ENCODE measurements at places on chromosomes 7 and 10. TPM values are rescaled to one million over a fixed set of nuclear protein-coding genes. Genes with fewer than 3 reads are reported as not detected.

GRCh38 chr10:116891208-116891607, 41.9 kb downstream of the ENO4 start:
- no peak for DNase-seq

- no peak for DNase-seq
Observed at GRCh38 chr7:151420144-151420543, 10.3 kb upstream of the WDR86 start.

- no peak for DNase-seq
Observed at GRCh38 chr10:75828413-75828812, 397.0 kb downstream of the LRMDA start.

GRCh38 chr7:22932896-22933295, 81.0 kb downstream of the HYCC1 start:
- no peak for DNase-seq

DNA sequence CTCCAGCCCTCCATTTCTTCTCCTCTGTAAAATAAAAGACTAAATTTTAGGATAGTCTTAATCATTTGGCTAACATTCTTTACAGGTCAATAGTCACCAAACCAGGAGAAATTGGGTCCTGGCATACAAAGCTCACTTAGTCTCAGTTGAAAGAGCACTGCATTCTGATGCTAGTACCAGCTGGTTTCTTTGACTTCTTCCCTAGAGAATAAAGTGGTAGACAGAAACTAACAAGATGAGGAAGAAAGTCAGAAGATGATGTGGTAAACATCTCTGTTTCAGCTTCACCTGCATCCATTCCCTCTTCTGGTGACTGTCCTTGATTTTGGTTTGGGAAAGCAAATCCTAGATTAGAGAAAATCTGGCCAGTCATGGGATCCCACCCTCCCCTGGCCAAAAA, 37.2 kb downstream of the NKX2-3 start:
- DNase-seq, result no peak

DNA sequence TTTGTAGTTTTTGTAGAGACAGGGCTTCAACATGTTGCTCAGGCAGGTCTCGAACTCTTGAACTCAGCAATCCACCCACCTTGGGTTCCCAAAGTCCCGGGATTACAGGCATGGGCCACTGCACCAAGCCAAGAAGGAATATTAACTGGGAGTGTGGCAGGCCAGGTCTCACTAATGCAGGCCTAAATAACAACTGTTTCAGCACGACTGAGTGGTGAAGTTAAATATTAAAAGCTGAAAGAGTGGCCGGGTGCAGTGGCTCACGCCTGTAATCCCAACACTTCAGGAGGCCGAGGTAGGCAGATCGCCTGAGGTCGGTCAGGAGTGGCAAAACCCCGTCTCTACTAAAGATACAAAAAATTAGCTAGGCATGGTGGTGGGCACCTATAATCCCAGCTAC, 21.1 kb downstream of the CHUK start:
- DNase-seq, result no peak

- DNase-seq, result peak; percentile 76
Observed at GRCh38 chr10:78712147-78712546, 356.6 kb upstream of the ZMIZ1 start.

DNA sequence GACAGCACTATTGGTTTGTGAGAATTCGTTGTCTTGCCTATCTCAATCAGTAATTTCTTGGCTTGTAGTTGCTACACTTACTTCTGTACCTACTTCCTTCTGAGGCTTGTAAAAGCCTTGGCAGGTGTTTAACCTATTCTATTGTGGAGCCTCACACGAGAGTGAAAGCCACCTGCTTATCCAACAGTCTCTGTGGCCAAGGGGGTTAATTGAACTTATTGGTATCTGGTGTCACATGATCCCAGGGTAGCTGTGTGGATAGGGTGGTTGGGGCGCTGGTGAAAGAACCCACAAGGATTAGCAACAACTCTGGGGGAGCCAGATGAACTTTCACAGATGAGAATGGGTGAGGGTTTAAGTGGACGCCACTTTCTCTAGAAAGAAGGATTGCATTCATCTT, 13.9 kb upstream of the ATP6V0E2 start:
- no peak for DNase-seq

DNA sequence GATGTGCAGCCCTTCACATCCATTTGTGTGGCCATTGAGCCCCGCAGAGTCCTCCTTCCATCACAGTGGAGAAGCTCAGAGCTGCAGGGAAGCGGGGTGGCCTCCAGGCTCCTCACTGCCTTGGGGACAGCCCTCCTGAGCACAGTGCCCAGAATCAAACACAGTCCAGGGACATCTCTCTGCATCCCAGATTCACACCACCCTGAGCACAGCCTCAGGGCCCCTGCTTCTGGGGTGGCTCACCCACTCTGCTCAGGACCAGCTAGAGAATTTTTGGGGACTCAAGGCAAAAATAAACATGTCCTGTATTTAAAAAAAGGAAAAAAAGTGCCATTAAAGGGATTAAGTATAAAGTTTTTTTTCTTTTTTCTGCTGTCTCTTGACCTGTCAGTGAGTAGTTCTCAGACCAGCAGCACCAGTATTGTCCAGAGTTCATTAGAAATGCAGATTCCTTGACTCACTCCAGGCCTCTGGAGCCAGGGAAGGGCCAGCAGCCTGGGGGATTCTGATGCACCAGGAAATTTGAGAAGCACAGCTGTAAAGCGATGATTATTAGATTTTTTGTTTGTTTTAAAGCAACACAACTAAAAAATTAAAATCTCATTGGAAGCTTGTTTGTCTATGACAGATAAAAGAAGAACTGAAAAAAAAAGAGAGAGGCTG, 61.6 kb downstream of the ARHGAP22 start:
- DNase-seq, result peak; percentile 46

DNA sequence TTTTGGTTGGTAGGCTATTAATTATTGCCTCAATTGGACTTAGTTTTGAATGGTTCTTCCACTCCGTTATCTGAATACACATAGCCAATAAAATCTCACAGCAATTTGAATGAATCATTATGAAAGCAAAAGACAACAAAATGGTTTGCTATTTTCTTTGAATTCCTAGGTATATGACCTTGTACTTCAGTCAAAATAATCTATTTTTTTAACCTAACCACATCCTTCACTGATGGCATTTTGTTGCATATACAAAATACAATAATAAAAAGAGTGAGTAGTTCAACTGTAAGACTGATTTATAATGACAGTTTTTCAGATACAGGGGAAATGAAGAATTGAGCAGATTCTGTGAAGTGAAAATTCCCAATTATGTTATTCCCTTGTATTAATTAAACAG, 433.1 kb downstream of the HTR7 start:
- no peak for DNase-seq

DNA sequence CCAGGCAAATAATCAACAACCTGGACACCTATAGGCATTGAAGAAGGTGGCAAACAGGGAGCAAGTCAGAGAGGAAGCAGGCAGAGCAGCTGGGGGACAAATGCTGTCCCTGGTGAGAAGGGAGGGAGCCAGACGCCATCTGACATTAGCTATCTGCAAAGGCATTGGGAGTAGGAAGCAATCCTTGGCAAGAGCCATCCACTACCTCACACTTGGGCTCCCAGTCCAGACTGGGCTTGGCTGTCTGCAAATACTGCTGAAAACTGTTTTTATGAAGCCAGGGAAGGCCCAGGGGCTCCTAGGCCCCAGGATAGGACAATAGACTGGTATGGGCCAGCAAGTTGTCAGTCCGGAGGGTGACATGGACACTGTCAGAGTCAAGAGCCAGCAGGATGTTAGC, 132.5 kb downstream of the SORBS1 start:
- DNase-seq, result no peak

DNA sequence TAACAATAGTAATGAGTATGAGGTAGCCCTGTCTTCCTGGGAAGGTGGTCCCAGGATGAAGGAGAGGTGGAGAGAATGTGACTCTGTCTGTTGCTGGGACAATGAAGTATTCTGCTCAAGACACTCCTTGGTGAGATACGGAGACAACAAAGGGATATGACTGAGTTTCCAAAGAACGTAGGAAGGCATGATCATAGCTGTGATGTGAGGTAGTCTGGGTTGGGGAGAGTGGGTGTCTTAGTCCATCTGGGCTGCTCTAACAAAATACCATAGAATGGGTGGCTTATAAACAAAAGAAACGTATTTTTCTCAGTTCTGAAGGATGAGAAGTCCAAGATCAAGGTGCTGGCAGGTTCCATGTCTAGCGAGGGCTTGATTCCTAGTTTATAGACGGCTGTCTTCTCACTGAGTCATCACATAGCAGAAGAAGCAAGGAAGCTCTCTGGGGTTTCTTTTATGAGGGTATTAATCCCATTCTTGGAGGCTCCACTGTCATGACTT, 84.9 kb upstream of the RHOBTB1 start:
- DNase-seq, result no peak

DNA sequence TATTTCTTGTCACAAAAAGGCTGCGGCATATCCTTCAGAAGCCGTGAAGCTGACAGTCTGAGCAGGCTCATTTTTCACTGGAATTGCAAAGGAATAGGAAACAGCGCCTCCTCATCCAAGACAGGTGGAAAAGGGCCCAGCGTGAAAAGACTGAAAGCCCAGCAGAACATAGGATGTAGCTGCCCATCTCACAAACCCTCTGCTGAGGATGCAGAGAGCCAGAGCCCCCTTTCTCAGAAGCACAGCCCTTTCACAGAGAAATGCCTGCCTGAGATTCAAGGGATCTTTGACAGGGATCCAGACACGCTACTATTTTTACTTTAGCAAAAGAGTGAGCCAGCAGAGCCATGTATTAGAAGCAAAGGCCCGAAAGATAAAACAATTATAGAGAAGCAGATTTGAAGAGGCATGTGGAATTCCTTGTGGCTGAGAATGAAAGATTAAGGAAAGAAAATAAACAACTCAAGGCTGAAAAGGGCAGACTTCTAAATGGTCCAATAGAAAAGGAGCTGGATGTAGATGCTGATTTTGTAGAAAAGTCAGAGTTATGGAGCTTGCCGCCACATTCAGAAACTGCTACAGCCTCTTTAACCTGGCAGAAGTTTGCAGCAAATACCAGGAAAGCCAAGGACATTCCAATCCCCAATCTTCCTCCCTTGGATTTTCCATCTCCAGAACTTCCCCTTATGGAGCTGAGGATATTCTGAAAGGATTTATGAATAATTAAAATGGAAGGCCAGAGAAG, 36.9 kb downstream of the GDI2 start:
- no peak for DNase-seq

PRPS1L1 gene
- not detected for total RNA-seq

TFR2 gene
- total RNA-seq, result 0.13 TPM

FGFBP3 gene
- total RNA-seq, result 0.65 TPM

SLC16A12 gene
- 3.1 TPM for total RNA-seq

HOXA5 gene
- 0.30 TPM for total RNA-seq

RPP30 gene
- total RNA-seq, result 24.9 TPM

SSC4D gene
- 0.51 TPM for total RNA-seq

STRA8 gene
- not detected for total RNA-seq

CUBN gene
- total RNA-seq, result 0.54 TPM

RPEL1 gene
- not detected for total RNA-seq

Measured in cardiac septum (tissue), 1 donor.